ENCODE measurements at places on chromosomes 3 and 15.

GRCh38 chr3:160393346-160394008 lies 5.5 kb downstream of the IFT80 start:
- DNase-seq: no peak

DNA sequence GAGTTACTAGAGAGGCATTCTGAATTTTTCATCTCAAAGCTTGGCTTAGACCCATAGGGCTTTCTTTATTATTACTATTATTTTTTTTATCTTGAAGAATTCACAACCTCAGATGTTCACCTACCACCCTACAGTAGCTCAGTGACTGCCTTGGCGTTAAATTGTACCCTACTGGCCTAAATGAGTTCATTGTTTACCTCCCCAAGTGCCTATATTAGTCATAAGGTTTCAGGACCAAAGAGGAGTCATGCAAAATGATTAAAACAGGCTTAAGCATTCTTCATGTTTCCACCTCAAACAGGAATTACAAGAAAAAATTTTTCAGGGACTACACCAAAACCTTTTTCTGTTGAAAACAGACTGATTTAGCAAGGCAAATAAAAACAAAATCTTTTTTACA lies 751.5 kb downstream of the SQOR start:
- no peak for DNase-seq

GRCh38 chr3:15539066-15539465 lies 17.6 kb upstream of the COLQ start:
- no peak for DNase-seq

GRCh38 chr15:69513450-69513960 lies 60.9 kb downstream of the RPLP1 start:
- DNase-seq: no peak

GRCh38 chr15:60494108-60494507 lies 15.2 kb upstream of the ICE2 start:
- DNase-seq: no peak

DNA sequence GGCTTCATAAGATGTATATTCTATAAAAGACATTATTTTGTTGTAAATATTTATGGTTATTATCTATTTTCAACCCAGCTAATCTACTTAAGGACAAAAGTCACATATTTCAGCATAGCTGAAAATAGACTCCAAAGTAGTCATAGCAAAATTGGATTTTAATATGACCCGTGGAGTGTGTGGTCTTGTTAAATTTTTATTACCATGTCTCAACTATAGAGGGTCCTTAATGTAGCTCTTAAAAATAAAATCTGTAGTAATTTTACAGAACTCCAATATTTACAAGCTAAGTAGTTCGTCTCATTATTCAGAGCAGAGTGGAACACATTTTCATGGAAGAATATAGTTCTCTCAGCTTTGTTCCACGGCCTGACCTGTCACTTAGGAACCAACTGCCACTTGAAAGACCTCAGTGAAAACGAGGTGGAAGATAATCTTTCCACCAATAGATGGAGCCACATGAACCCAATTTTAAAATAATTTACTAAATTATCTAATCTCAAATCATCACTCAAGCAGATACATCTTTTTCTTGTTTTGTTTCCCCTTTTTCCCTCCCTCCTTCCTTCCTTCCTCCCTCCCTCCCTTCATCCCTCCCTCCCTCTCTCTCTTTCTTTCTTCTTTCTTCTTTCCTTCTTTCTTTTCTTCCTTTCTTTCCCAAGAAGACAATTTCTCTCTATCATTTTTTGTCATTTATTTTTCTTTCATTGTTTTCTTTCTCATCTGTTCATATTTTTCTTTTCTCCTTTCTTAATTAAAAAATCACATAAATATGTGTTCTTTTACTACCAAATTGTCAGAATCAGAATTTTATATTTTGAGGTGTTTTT lies 97.2 kb downstream of the CLDN1 start:
- DNase-seq: no peak
